ENCODE measurements at places on chromosomes 6 and 20.

GRCh38 chr6:31764198-31764597 is 1.7 kb downstream of the SAPCD1 start:
- DNase-seq, result no peak

DNA sequence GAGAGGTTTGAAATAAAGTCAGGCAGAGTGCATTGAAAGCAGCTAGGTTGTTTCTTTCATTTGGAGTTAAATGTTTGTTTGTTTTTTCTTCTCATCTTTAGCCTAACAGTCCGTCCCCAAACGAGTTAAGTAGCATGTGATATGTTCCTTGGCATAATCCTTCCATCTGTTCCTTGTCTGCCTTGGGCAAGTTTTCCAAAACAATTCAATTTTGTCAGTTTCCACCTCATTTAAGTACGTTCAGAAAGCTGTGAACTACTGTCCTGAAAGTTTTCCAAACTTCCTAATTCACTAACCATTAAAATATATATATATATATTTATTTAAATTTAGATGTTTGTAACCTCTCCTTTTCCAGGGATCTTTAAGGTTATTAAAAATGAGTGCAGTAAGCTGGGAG is 61.8 kb upstream of the HDAC2 start:
- DNase-seq, result no peak

GRCh38 chr6:155001482-155001881 is 6.4 kb downstream of the TIAM2 start:
- DNase-seq, result no peak

DNA sequence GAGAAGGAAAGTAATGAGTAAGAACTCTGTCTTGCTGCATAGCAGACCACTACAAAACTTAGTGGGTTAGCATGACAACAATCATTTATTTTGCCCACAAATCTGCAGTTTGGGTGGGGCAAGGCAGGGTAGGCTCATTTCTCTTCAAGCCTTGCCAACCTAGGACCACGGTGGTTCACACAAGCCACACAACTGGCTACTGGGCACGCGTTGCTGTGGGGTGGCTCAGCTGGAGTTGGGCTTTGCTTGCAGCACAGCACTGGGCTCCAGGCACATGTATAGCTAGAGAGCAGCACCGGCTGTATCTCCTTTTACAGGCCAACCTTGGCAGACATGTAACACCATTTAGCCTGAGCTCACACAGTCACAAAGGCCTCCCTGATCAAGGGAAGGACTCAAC is 4.6 kb upstream of the NXT1 start:
- no peak for DNase-seq

- DNase-seq, result no peak
Measured at GRCh38 chr6:142320366-142320765, 18.6 kb downstream of the ADGRG6 start.

DNA sequence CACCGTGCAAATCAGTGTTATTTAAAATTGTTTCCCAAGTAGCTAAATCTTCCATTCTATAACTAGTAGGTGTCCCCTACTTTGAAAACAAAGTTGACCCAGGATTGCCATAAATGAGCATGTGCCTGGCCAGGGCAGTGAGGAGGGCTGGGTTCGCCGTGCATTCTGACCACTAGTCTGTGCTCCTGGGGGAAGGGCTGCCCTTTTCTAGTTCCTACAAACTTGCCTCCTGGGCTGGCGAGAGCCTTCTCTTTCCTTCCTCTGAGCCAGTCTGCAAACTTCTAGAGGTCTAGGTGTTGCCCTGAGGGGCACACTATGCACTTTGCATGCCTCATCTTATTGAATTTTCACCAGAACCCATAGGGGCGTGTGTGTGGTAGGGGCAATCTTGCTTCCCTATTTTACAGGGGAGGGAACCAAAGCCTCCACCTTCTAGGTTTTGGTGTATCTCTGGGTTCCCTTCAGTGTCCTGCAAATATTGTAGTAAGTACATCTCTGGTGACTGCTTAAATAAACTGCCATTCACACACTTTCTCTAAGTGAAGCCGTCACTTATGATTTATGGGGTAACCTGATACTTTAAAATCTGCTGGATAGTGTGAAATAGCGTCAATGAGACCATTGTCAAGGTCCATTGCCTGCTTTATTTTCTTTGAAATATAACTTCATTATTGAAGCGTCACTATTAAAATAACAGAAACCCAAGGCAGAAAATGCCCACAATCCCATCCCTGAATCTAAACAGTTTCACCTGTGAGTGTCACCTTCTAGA is 42.2 kb downstream of the CDH26 start:
- DNase-seq, result no peak

DNA sequence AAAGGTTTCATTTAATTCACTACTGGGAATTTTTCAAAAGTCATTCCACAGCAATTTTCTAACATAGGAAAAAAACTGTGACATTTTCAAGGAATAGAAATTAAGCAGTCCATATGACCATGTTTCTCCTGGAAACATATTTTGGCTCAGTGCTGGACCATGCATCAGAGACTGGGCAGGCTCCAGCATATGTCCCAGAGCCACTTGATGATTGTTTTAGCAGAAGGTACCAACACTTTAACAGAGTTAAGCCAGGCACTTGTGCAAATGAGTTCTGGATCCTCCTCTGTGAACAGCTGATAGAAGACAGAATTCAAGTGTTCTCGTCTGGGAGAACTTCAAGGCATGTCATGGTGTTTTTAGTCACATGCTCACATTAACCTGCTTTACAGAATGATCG is 516.3 kb downstream of the COL12A1 start:
- DNase-seq, result no peak

DNA sequence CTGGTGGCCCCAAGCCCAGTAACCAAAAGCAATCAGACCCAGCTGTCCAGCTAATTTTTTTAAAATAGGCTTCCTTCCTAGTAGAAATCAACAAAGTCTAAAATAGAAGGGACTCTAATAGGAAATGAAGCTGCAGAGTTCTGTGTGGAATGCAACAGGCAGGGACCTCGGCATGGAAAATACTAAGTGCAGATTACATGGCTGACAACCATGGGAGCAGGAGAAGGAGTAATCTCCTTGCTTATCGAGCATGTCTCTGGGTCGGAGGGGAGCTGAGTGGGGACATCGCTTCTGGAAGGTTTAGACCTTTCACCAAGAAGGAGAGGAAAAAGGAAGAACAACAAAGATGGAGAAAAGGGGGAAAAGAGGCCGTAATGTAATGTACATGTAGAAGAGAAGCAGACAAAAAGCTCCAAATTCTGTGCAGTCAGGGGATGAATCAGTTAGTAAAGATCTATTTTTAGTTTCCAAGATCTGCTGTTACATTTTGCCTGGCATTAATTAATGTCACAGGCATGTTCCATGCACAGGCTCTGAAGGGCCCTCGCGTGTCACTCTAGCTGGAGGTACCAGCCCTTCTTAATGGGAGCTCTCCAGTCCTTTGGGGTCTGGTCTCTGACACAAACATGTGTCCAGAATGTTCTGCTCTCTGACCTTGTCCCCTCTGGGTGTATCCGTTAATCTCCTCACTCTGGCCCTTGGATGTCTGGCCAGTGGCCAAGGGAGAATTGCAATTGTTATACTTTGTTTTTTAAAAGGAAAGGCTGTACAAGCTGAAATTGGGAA is 16.6 kb upstream of the ZNF831 start:
- no peak for DNase-seq

GRCh38 chr6:75824160-75824559 is 75.1 kb downstream of the MYO6 start:
- no peak for DNase-seq

DNA sequence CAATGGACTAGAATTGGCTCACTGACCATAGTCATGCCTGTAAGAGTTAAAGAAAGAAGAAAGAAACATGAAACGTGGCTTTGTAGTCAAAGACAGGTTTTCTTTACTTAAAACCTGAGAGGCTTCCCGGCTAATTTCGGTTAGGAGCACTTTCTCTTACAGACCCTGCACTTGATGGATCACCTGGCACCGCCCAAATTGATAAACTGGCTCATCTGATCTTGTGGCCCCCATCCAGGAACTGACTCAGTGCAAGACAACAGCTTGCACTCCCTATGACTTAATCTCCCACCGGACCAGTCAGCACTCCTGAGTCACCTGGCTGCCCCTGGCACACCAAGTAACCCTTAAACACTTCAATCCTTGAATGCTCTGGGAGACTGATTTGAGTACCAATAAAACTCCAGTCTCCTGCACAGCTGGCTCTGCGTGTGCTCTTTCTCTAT is 12.3 kb downstream of the TMEM14B start:
- no peak for DNase-seq
